ENCODE measurements at places on chromosomes 7 and 10. TPM values are rescaled to one million over a fixed set of nuclear protein-coding genes. Genes with fewer than 3 reads are reported as not detected.

DNA sequence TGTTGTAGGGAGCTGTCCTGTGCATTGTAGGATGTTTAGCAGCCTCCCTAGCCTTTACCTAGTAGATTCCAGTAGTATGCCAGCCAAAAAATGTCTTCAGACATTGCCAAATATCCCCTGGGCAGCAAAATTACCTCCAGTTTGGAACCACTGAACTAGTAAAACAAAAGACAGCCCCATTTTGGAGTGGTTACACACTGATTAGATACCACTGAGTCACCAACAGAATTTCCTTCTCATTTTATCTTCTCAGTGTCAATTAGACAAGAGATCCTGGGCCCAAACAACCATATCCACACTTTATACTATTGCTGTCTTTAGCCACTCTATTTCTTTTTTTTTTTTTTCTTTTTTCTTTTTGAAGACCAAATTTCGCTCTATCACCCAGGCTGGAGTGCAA lies 3.5 kb upstream of the CCDC6 start:
- no peak for DNase-seq

OR2A5 gene
- not detected for total RNA-seq

DNA sequence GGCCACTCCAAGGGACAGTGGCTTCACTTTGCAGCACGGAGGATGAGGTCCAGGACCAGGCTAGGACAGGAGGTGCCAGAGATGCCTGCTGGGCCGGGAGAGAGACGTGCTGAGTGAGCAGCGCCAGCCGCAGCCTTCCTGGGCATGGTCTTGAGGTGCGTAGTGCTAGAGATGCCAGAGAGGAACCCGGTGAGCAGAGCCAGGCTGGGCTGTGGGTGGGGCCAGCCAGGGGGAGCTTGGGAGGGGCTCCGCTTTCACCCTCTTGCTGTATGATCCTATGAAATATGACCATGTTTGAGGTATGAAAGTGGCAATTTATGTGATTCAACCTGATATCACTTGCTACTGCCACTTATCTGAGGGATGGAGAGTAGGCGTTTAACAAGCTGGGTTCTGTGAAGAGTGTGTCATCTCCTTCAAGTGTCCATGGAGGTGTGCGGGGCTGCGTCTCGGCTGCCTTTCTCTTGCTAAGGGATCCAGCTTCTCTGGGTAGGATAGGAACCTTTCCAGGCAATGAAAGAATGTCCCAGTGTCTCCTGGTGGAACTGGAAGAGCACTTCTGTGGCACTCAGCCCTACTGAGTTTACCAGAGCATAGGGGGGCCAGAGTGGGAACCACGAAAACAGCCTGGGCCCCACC lies 518.4 kb upstream of the FOXK1 start:
- no peak for DNase-seq

DNA sequence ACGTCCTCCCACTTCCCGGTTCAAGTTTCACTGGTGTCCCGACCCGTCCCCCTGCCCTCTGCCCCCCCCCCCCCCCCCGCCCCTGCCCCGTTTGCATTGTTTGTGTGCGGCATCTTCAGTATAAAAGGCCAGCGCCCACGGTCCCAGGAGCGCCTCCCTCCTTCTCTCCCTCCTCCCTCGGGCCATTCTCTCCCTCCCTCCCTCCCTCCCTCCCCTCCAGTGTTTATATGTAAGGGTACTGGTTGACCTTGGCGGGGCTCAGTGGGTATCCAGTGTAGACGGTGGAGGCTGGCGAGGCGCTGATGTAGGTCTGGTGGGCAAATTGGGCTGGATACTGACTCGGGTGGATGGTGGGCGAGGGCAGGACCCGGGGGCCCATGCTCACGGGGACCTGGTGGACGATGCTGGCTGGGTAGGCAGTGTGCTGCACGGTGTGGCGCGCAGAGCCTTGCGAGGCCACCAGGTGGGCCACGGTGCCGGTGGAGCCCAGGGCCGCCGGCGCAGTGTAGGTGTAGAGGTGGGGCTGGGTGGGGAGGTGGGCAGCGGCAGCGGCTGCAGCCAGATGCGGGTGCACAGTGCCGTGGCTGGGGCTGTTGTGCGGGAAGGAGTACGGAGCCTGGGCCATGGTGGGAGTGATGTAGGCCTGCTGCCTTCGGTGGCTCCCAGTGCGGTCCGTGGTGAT lies 49.4 kb downstream of the CLEC2L start:
- no peak for DNase-seq

STK31 gene
- total RNA-seq: not detected

DNA sequence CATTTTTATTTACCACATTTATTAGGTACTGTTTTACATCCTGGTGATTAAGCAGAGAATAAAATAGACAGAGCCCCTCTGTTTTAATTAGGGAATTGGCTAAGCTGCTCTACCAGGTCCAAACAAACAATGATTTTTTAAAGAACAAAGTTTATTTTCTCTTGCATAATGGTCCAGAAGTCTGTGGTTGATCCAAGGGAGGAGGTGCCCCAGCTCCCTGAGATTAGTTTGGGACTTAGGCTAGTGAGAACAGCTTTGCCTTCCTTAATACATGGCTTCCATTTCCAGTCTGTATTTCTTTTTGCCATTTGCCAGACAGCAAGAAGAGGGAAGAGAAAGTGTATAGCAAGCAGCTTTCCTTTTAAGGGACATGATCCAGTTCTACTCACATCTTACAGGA lies 2.9 kb upstream of the MIOS start:
- DNase-seq: no peak

DNA sequence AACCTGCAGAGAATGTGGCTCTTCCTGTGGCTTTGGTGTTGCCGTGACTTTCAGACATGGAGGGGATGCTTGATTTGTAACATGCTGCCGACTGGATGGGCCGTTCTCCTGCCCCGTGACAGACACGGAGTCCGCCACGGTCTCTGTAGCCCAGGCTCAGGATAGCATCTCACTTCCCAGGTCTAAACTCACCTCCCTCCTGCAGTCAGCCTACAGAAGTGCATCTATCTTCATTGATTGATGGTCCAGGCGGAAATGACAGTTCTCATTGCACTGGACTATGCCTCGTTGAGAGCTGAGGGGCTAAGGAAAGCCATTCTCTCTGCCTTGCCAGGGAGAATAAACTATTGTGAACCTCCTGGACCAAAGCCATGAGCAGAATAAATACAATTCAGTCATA lies 77.5 kb downstream of the CHN2 start:
- no peak for DNase-seq

DNA sequence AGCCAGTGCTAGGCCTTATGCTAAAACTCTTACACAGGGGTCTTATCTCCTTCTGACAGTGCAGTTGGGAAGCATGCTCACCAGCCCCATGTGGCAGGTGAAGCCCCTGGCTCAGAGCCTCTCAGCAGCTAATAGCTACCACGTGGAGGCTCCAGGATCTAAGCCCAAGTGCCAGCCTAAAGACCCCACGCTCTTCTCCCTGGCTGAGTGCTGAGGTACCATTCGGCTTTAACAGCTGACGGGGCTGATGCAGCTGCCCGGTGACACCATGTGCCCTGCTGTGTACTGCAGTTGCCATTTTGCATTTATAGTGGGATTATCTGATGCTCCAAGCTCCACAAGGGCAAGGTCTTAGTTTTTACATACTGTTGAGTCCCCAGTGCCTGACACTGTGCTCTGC lies 515.7 kb upstream of the GALNT17 start:
- no peak for DNase-seq

GRCh38 chr10:27944005-27944404 lies 54.9 kb downstream of the ODAD2 start:
- DNase-seq: no peak

FXYD4 gene
- total RNA-seq: 0.37 TPM

DNA sequence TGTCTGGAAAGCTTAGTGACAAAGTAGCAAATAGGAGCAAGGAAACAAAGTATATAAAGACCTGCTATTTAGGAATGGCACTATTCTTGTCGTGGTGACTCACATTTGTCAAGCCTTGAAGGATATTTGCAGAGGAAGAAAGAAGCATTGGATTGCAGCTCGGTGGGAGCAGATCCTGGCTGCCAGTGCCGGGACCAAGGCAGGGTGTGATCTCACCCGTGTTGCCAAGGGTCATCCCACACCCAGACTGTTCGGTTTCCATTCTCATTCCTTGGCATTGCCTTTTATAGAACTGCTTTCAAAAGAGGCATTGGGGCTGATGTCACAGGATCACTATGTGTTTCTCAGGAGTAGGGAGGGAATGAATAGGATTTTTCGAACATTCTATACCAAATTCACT lies 176.2 kb downstream of the GALNT17 start:
- DNase-seq: no peak
